NCI-H1436 (cell line): ENCODE measurements at places on chromosomes 12 and 14.

GRCh38 chr14:105064721-105065143 is 498 bp downstream of the GPR132 start:
- DNase-seq = no peak

GRCh38 chr14:98976271-98976670 is 295.7 kb downstream of the BCL11B start:
- DNase-seq = no peak

DNA sequence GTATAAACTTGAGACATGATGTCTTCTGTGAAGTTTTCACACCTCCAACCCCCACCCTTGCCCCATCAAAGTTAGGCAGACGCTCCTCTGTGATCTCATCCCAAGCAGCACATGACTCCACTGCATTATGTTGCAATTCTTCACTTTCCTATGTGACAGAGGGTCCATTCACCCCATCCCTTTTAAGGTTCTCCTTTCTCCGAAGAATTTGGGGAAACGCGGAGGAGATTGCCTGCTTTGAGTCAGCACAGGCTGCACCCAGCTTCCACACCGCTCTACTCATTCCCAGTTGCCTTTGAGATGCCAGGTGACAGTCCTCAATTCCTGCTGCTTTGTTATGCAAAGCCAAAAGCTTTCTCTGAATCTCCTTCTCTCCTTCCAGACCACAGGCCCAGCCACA is 61.8 kb downstream of the PHLDA1 start:
- DNase-seq = no peak

DNA sequence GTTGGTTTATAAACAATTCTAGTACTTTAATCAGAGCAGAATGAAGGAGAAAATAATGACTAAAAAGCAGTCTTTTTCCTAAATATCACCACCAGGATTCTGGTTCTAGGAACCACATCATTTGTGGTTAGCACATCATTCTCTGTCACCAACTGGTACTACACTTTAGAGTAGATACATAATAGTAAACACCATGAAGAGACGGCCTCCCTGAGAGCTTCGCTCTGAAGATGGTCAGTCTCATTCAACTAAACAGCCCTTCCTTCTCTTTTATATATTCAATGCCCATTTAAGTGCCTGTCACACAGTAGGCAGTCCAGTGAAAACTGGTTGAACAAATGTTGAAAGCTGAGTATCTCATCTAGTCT is 10.9 kb downstream of the SLC38A2 start:
- DNase-seq = no peak

- no peak for DNase-seq
Measured at GRCh38 chr12:54060975-54061778, 7.5 kb downstream of the HOXC4 start.

- DNase-seq = no peak
Measured at GRCh38 chr14:87148655-87149054, 844.3 kb downstream of the GALC start.

DNA sequence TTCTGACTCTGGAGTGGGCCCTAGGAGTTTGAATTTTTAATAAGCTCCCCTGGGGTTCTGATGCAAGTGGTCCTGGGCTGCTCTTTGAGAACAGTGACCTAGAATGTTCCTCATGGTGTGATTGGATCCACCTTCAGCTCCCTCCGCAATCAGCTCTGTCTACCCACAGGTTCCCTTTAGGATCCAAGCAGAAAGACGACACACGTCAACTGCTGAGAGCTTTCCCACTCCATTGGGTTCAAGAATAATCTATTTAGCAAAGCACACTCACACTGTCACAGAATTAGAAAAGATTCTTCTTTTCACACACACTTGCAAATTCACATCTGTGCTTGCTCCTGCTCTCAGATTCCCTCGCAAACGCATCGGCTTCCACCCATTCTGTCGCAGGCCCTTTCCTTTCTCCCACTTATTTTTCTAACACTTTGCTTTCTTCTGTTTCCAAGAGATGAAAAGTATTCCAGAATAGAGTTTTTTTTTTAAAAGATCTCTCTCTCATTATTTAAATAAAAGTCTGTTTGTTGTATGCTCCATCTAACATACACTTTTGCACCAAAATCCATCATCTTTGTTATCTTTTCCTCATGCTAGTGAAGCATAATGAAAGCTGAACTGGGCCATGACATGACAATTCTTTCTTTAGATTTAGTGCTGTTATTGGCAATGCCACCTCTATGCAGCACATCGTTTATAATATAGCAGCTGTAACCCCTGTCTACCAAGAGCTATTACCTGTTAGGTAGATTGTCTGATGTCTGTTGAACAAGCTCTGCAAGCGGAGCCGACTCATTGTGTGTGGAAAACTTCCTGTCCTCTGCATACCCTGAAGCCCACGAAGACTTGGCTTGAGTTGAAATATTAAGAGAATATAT is 73.1 kb downstream of the CACNA1C start:
- no peak for DNase-seq

DNA sequence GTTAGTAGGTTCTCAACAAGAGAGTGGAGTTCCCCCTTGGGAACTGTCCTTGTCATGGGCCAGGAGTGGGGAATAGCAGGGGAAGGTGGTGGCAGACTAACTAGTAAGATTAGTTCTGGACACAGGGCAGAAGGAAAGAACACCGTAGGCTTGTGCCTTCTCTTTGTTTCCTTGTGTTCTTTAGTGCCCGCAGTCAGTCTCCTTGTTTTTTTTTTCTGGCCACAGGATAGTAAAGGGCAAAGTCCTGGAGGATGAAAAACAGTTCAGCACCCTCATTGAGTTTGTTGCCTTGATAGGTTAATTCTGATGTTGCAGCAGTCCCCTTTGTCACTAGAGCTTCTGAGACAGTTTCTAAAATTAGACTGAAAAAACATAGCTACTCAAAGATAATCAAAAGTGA is 8.4 kb downstream of the PEX5 start:
- no peak for DNase-seq

DNA sequence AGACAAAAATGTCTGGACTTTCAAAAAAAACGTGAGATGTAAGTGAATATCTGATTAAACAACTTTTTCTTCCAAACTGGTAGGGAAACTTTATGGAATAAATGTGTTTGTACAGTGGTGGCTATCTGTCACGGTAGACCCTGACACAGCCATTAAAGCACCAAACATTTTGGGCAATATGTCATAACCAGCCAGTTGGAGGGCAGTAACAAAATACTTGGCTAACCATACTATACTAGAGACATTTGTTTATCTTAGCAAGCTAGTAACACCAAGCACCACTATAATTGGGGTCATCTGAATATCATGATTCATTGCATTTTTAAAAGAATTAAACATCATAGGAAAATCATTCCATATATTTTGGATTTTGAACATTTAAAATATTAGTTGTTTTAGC is 6.0 kb upstream of the MYF6 start:
- DNase-seq = no peak

DNA sequence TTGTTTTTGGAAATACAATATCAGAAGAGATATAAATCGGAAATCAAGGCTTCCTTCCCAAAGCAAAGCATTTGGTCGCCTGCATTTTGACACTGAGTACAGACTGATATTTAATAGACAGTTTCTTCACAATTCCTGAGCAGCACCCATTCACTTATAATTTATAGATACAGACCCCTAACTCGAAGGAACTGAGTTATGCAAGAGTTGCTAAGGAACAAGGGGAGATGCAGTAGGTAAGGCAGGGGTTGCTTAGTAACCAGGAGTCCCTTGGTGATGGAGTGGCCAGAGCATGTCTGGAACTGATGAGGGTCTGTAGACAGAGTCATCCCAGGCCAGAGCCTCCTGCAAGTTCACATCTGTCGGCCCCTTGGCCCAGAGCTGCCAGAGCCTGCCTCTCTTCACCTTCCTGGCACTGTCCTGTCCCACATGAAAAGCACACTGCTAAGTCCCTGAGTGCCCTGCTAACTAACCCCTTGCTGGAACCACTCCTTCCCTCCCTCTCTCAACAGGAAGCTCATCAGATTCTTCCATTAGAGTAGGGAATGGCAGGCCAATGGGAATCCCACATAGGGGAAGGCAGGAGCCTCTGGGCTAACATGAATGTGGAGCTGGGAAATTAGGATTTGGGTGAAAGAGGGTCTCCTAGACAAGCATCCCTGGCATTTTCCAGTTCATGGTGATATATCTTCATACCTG is 3.6 kb upstream of the DHRS2 start:
- no peak for DNase-seq

DNA sequence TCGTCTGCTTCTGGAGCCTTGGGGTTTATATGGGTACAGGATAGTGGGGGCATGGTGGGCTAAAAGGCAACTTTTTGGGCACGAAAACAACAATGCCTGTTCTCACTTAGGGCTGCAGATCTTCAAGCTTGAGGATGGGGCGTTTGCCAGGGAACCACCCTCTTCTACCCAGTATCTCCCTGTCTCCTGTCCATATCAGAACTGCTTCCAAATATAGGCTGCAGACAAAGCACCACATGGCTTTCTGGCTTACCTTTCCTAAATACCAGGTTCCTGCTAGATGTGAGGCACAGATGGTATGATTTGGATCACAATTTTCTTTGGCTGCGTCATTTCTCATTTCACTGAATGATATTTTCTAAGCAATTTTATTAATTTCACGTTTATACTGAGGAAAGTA is 70.4 kb downstream of the CMAS start:
- no peak for DNase-seq

DNA sequence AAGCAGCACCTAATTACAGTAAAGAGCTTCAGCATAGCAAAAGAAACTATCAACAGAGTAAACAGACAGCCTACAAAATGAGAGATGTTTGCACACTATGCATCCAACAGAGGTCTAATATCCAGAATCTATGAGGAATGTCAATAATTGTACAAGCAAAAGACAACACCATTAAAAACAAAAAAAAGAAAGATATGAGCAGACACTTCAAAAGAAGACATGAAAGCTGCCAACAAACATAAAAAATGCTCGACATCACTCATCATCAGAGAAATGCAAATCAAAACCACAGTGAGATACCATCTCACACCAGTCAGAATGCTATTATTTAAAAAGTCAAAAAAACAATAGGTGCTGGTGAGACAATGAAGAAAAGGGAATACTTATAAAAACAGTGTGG is 273.1 kb downstream of the TMTC2 start:
- no peak for DNase-seq

DNA sequence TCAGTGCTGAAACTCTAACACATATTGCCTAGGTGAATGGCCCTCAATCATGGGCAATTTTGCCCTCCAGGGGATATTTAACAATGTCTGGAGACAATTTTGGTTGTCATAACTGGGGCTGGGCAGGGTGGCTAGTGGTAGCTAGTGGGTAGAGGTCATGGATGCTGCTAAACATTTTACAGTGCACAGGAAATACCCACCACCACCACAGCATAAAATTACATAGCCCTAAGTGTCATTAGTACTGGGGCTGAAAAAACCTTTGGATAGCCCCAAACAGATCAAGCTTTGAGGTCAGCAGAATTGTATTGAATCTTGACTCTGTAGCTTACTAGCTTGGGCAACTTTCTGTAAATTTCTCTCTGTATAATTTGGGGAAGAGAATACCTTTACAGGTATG is 758.0 kb downstream of the BCL11B start:
- DNase-seq = no peak

DNA sequence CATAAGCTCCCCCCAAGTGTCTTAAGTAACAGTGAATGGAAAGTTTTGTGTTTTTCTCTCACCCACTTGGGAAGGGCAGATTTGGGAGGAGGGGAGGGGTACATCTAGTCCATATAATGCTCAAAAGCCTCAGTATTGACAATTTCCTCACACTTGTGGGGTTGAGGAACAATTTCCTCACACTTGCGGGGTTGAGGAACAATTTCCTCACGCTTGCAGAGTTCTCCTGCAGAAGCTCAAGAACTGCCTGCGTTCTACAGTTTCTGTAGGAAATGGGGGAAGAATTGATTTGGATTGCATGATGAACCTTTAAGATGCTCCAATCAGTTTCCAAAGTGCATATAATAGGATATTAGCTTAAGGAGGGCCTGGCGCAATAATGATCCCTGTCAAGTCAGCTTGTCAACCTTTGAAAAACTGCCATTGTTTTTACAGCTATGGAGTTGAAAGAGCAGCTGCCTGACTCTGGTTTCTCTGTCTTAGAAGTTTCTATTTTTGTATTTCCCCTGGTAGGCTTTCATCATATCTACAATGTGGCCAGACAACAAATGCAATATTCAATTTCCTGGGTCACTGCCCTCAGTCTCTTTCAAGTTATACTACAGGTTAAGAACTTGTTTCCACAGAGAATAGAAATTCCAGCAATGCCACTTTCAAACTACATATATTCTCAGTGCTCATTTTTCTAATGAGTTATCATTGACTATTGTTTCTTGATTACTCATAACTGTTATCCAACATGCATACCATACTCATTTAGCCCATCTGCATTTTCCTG is 66.5 kb downstream of the PLEKHG7 start:
- no peak for DNase-seq

DNA sequence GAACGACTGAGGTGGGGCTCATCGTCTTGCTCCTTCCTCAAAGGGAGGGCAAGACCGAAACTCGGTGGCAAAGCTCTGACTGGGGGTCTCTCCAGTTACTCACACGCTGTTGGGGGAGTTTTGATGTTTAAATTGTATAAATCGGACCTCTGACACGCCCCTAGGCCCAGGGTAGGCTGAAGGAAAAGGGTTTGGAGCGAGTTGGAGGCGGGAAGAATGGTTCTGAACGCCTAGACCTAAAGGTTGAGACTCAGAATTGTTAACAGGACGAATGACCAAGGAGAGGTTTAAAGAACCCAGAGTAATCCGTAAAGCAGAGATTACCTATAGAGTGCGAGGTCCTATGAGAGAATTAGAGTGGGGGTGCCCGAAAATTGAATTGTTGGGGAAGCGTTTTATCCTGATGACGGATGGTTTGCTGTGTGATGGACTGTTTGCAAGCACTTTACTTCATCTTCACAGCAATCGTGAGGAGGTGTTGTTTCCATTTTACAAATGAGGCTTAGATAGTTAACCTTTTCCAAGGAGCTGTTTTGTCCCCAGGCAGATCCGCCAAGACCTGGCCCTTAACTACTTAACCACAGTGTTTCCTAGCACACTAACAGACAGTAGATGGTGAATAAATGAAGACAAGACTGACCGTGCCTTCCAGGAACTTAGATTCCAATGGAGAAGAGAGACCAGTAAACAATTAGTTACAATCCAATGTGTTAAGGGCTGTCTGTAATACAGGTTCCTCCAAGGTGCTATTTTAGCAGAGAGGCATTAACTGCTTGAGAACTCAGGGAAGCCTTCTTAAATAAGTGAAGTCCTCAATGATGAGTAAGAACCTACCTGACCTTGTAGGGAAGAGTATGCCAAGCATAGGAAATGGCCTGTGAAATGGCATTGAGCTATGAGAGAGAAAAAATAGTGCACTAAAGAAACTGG is 929 bp upstream of the UBE2N start:
- DNase-seq = no peak

- no peak for DNase-seq
Measured at GRCh38 chr12:109579639-109580038, 6.0 kb downstream of the MVK start.

DNA sequence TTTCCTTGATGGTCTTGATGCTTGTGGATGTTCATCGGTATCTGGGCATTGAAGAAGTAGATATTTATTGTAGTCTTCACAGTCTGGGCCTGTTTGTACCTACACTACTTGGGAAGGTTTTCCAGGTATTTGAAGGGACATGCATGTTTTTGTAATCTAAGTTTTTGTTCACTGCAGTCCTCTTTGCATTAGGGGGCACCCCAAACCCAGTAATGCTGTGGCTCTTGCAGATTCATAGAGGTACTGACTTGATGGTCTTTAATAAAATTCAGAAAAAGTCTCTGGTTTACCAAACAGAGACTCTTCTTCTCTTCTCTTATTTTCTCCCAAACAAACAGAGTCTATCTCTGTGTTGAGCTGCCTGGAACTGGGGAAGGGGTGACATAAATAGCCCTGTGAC is 150.9 kb upstream of the SLC16A7 start:
- DNase-seq = no peak
